ENCODE measurements at places on chromosomes 1 and 21. TPM values are rescaled to one million over a fixed set of nuclear protein-coding genes. Genes with fewer than 3 reads are reported as not detected.

- H3K36me3 ChIP-seq, result no peaks in the 10 kb centered on the region
- DNase-seq, result no peak
- peaks cover 20% of the 10 kb centered on the region for H3K4me1 ChIP-seq
- H3K27me3 ChIP-seq, result no peaks in the 10 kb centered on the region
Observed at GRCh38 chr1:172382990-172383389, 37.5 kb upstream of the C1orf105 start.

DNA sequence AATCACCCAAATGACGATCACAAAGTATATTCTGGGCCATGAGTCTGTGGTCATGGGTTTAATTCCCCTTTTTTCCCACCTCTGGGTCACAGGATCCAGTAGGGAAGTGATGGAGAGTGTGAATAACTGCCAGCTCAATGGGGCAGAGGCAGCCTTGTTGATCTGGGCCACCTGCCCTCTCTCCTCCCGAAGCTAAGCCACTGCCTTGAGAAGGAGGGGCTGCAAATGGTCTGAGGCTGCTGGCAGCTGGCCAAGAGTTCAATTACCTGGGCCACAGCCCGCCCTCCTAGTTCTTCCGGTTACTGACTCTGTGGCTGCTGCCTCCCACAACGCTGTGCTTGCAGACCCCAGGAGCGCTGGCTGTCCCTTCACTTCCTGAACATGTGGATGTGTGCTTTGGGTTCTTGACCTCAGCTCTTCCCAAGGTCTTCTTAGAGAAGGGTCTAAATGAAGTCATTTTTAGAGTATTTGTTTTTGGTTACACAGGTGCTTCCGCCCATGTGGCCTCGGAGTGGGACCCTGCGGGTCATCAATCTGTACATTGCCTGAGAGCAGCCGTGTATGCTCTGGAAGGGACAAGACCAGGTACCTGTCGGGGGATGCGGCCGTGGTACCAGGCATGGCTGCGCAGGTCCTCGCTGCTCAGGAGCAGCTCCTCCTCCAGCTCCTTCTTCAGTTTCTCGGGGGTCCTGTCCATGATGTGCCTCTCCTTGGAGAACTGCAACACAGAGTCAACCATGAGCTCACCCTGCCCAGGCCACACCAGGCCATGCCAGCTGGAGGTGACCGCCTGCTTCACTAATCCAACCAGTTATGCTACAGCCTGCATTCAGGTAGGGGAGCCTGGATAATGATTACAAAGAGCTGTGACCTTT is 89.7 kb downstream of the BCAR3 start:
- H3K4me3 ChIP-seq, result no peak overlapping the region
- H3K27me3 ChIP-seq, result no peaks in the 10 kb centered on the region
- peak overlapping the region; percentile 1 for H3K27ac ChIP-seq
- H3K36me3 ChIP-seq, result peaks cover 27% of the 10 kb centered on the region
- no peak for DNase-seq

GRCh38 chr1:186078245-186078644 is 296.8 kb downstream of the TPR start:
- H3K27me3 ChIP-seq, result no peaks in the 10 kb centered on the region
- peaks cover 12% of the 10 kb centered on the region for H3K4me1 ChIP-seq
- peaks cover 14% of the 10 kb centered on the region for H3K36me3 ChIP-seq
- H3K4me3 ChIP-seq, result no peak overlapping the region
- H3K27ac ChIP-seq, result no peak overlapping the region

- peaks cover 28% of the 10 kb centered on the region for H3K4me1 ChIP-seq
- H3K4me3 ChIP-seq, result no peak overlapping the region
- H3K27ac ChIP-seq, result no peak overlapping the region
- peaks cover 24% of the 10 kb centered on the region for H3K36me3 ChIP-seq
Observed at GRCh38 chr1:9269078-9269501, 23.6 kb upstream of the SPSB1 start.

DNA sequence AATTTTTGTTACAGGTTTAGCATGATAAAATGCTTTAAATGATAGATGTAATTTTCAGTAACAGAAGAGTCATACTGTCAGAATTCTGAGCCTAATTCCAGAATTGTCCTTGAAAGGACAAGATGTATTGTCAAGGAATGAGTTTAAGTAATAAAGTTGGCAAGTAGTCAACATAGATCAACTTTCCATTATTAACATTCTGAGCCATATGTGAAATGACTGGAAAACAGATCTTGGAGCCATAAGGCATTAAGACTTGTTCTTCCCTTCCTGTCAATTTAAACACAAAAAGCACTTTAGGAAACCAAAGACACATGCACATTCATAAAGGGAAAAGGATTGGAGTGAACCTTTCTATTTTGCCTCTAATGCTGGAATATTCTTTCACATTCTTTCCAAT is 107.0 kb downstream of the ODF2L start:
- H3K27me3 ChIP-seq, result no peaks in the 10 kb centered on the region
- no peaks in the 10 kb centered on the region for H3K4me1 ChIP-seq
- no peak overlapping the region for H3K27ac ChIP-seq
- no peak for DNase-seq
- no peak overlapping the region for H3K4me3 ChIP-seq

- peak overlapping the region; percentile 56 for H3K4me3 ChIP-seq
- DNase-seq, result no peak
- H3K4me1 ChIP-seq, result peaks cover 8% of the 10 kb centered on the region
- H3K36me3 ChIP-seq, result no peaks in the 10 kb centered on the region
Observed at GRCh38 chr1:101309334-101310311, 72.8 kb downstream of the S1PR1 start.

- no peak overlapping the region for H3K27ac ChIP-seq
- no peaks in the 10 kb centered on the region for H3K27me3 ChIP-seq
- no peak overlapping the region for H3K4me3 ChIP-seq
- no peaks in the 10 kb centered on the region for H3K4me1 ChIP-seq
Observed at GRCh38 chr1:247156787-247157232, 15.0 kb downstream of the ZNF124 start.

GRCh38 chr1:236895665-236896387 is 100.7 kb downstream of the MTR start:
- H3K27ac ChIP-seq, result no peak overlapping the region
- peaks cover 40% of the 10 kb centered on the region for H3K4me1 ChIP-seq
- H3K36me3 ChIP-seq, result peaks cover 83% of the 10 kb centered on the region
- H3K4me3 ChIP-seq, result no peak overlapping the region
- no peak for DNase-seq

DNA sequence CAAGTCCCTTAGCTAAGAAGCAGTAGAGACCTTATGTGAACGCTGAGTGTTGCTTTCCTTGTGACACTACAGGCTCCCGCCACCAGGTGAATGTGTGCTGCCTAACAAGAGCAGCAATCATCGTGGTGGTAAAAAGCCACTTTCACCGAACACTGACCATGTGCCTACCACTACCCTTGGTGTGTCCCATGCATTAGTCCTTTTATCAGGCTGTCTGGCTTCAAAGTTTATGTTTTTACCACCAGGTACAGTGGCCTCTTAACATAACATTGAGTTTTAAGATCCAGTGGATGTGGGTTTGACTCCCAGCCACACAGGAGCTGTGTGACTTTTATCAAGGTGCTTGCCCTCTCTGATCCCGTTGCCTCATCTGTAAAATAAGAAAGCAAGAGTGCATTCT is 1.7 kb downstream of the C1QB start:
- no peaks in the 10 kb centered on the region for H3K36me3 ChIP-seq
- no peak for DNase-seq
- H3K27ac ChIP-seq, result no peak overlapping the region

GRCh38 chr21:35178827-35179226 is 129.7 kb upstream of the RUNX1 start:
- H3K4me1 ChIP-seq, result no peaks in the 10 kb centered on the region
- H3K27me3 ChIP-seq, result no peaks in the 10 kb centered on the region
- no peaks in the 10 kb centered on the region for H3K36me3 ChIP-seq
- H3K4me3 ChIP-seq, result no peak overlapping the region

DNA sequence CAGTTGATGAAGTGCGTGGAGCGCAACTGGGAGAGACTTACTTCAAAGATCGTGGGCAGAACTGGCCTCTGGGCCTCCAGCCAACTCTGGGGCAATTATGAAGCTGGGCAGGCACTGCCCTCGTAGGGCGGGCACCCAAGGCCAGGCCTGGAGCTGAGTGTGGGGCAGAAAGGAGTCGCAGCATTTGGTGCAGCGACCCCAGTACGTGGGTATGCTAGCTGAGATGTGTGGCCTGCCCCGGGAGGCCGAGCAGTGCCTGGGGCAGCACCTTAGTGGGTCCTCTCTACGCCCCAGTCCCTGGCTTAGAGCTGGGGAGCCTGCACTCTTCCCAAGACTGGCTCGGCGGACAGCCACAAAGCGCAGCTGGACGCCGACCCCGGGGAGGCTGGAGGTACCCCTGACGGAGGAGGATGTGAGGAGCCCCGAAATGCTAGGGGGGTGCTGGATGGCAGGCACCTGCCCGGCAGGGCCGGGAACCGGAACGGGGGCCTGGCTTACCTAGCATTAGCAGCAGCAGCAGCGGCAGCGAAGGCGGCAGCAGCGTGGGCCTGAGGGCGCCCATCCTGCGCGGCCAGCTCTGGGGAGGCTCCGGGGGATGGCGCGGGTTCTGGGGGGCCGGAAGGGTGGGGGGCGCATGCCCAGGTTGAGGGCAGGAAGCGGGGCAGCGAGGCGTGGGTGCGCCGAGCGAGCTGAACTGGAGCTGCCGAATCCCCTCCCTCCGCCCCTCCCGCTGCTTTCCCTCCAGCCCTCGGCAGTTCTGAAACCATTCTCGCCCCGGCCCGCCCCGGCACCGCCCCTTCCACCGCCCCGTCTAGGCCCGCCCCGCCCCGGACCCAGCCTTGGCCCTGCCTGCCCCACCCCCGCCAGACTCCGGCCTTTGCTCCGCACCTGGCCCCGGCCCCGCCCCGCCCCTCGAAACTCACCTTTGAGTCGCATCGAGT is at the start of gene IGSF8:
IGSF8 (minus strand) TSS at position 709 of the 941 bp plus-strand sequence; CDS start at position 562, 147 bp downstream.
- H3K27me3 ChIP-seq, result no peaks in the 10 kb centered on the region
- H3K27ac ChIP-seq, result peak within 1 kb of the TSS; percentile 97
- peaks cover 23% of the 10 kb centered on the region for H3K36me3 ChIP-seq
- peaks cover 50% of the 10 kb centered on the region for H3K4me1 ChIP-seq
- peak within 1 kb of the TSS; percentile 83 for H3K4me3 ChIP-seq

- no peaks in the 10 kb centered on the region for H3K27me3 ChIP-seq
- H3K4me1 ChIP-seq, result no peaks in the 10 kb centered on the region
- H3K4me3 ChIP-seq, result no peak overlapping the region
- H3K27ac ChIP-seq, result no peak overlapping the region
Observed at GRCh38 chr1:112872551-112872962, 83.4 kb downstream of the SLC16A1 start.

- no peaks in the 10 kb centered on the region for H3K27me3 ChIP-seq
- H3K4me3 ChIP-seq, result no peak overlapping the region
- H3K36me3 ChIP-seq, result no peaks in the 10 kb centered on the region
- H3K27ac ChIP-seq, result no peak overlapping the region
- no peak for DNase-seq
Observed at GRCh38 chr1:237187842-237188241, 145.9 kb downstream of the RYR2 start.

- H3K27ac ChIP-seq, result peak overlapping the region; percentile 76
- no peak overlapping the region for H3K4me3 ChIP-seq
- H3K36me3 ChIP-seq, result peaks cover 5% of the 10 kb centered on the region
Observed at GRCh38 chr1:151680826-151681225, 35.8 kb downstream of the CELF3 start.

DNA sequence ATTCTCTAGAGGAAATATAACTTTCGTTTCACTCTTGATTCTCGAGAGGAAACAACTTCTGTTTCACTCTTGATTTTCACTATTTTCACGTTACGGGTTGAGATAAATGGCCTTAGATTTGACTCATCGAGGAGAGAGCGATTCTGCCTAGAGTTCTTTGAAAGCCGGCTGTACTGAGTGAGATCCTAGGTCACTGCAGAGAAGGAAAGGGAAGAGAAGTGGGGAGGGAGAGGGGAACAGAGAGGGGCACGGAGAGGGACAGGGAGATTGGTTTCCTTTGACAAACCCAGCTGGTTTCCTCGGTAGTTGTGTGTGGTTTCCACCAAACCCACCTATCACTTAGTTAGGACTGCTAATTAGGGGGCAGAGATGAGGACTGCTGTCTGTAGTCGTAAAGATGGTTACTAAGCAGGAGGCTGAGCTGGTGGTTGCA is 21.6 kb upstream of the GPR137B start:
- no peak overlapping the region for H3K27ac ChIP-seq
- no peaks in the 10 kb centered on the region for H3K27me3 ChIP-seq
- H3K4me3 ChIP-seq, result no peak overlapping the region
- DNase-seq, result no peak
- no peaks in the 10 kb centered on the region for H3K4me1 ChIP-seq

DNA sequence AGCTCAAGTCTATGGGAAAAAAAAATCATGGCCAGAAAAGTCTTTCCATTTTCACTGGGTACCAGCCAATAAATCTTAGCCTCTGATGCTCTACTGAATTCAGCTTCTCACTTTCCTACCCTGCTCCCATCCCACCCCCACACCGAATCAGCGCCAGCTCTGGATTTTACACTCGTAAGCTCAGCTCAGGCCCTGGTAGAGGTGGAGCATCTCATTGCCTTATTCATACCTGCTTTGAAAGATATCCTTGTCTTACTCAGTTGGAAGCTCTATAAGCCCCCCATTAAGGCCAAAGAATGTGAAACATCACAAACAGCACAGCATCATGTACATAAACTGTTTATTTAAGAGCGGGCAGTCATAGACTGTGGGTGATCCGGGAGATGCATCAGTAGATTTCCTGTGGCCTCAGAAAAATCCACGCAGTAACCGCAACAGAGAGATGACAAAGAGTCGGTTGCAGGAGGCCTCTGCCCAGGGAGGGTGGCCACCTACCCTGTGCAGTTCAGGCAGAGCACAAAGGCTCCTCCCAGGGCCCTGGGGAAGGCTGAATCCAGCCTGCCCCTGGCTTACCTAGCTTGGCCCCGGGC is 36.4 kb upstream of the ETS2 start:
- DNase-seq, result no peak
- no peaks in the 10 kb centered on the region for H3K36me3 ChIP-seq
- peak overlapping the region; percentile 40 for H3K27ac ChIP-seq
- H3K27me3 ChIP-seq, result no peaks in the 10 kb centered on the region

- peaks cover 25% of the 10 kb centered on the region for H3K36me3 ChIP-seq
- H3K4me3 ChIP-seq, result no peak overlapping the region
- H3K27ac ChIP-seq, result no peak overlapping the region
- no peak for DNase-seq
Observed at GRCh38 chr21:42534421-42535378, 21.0 kb downstream of the SLC37A1 start.

DNA sequence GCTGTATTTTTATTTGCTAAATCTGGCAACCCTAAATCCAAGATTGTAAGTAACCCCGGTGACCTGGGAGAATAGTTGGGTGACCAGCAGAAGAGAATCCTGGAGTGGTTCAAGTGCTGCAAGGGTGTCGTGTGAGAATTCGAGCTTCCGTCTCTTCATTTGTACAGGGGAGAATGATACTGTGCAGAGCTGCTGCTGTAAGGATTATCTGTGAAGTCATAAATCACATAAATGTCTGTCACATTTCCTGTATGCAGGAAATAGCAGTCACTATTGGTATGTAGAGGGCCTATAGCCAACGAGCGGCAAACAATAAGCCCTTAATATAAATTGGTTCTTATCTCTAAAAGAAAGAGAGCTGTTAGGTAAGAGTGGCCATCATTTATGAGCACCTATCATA is 90.7 kb downstream of the ATP1A1 start:
- DNase-seq, result no peak
- no peak overlapping the region for H3K27ac ChIP-seq
- no peaks in the 10 kb centered on the region for H3K4me1 ChIP-seq
- H3K36me3 ChIP-seq, result no peaks in the 10 kb centered on the region
- no peak overlapping the region for H3K4me3 ChIP-seq
- H3K27me3 ChIP-seq, result no peaks in the 10 kb centered on the region

The FAM163A gene
- 0.34 TPM for total RNA-seq

The DYNLT5 gene
- 2.1 TPM for total RNA-seq

The YIPF1 gene
- 21.4 TPM for total RNA-seq

The GBP7 gene
- not detected for total RNA-seq

The C21orf91 gene
- total RNA-seq, result 10.0 TPM

The GBP6 gene
- total RNA-seq, result under 0.01 TPM

The AGO1 gene
- total RNA-seq, result 16.2 TPM

The KCNK2 gene
- 2.7 TPM for total RNA-seq

The PODN gene
- 150 TPM for total RNA-seq

The CLCA2 gene
- not detected for total RNA-seq

The RHBDL2 gene
- not detected for total RNA-seq

The CHD1L gene
- total RNA-seq, result 17.9 TPM

The SEMA4A gene
- total RNA-seq, result 3.3 TPM

The CD1E gene
- total RNA-seq, result 0.99 TPM

The OVAAL gene
- total RNA-seq, result not detected

Data from esophagus muscularis mucosa (tissue), 4 donors.